ENCODE measurements at places on chromosomes 2 and 18.

DNA sequence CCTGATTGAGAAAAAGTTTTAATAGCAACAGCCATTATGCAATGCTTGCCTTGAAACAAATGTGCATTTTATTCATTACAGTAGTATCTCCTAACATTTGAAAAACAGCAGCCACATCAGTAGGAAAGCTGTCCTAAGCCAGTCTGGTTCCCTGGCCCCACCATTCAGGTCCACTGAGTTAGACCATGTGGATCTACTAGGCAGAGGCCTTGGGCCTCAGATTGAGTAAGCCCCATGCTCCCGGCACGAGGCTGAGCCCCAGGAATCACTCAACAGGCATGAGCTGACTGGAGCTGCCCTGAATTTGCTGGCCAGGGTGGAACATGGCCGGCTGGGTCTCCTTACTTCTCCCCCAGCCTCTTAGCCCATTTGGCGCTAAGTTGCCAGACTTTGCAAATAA lies 103.4 kb downstream of the ZFP36L2 start:
- no peak for DNase-seq

DNA sequence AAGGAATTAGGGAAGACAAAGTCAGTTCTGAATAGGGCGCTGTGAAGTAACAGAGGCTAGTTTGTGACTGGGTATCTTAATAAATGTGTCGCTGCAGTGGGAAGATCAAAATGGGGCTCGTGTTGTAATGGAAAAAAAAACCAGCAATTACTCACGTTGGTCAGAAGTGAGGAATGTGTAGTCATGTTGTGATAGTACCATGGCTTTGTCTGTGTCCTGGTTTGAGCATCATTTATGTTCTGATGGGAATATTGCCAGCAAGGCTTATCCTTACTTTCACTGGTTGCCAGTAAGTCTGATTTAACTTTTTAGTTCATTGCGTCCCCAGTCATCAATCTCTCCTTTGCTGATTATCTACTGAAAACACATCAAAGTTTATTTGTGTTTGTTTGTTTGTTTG lies 467.6 kb downstream of the NYAP2 start:
- DNase-seq: no peak

- DNase-seq: no peak
These were observed 8.2 kb downstream of the DPP4 start for GRCh38 chr2:162065767-162066166.

- no peak for DNase-seq
These were observed 19.7 kb upstream of the STPG4 start for GRCh38 chr2:47174733-47175361.

DNA sequence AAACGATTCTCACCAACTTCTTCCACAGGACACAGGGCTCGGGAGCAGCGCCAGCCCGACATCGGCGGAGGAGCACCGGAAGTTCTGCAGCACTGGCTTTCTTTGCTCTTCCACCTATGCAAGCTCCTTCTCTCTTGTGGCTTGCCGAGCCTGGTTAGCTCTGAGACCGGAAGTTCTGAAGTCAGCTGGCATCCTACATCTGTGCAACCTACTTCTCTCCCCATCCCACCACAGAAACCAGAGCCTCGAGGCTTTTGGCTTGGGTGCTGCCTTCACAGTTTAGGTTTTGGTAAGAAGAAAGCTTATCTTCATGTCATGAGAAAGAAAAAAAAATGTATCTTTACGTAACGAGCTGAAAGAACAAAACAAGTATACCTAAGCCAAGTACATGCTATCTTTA lies 111.7 kb downstream of the ANKRD44 start:
- DNase-seq: no peak

DNA sequence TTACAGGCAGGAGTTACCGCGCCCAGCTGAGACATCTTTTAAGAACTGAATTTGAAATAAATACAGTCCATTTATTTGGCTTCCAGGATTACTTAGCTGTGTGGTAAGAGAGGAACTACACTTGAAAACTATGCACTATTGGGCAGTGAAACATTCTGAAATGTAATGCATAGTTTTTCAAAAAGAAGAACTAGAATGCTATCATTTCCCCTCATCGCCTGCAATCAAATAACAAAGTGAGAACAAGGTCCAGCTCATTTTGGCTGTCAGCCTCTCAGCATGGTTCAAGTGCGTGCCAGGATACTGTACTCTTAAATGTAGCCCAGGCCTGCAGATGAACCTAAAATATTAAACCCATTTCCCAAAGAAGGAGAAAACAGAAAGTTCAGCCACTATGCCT lies 76.6 kb upstream of the ARL5A start:
- no peak for DNase-seq

DNA sequence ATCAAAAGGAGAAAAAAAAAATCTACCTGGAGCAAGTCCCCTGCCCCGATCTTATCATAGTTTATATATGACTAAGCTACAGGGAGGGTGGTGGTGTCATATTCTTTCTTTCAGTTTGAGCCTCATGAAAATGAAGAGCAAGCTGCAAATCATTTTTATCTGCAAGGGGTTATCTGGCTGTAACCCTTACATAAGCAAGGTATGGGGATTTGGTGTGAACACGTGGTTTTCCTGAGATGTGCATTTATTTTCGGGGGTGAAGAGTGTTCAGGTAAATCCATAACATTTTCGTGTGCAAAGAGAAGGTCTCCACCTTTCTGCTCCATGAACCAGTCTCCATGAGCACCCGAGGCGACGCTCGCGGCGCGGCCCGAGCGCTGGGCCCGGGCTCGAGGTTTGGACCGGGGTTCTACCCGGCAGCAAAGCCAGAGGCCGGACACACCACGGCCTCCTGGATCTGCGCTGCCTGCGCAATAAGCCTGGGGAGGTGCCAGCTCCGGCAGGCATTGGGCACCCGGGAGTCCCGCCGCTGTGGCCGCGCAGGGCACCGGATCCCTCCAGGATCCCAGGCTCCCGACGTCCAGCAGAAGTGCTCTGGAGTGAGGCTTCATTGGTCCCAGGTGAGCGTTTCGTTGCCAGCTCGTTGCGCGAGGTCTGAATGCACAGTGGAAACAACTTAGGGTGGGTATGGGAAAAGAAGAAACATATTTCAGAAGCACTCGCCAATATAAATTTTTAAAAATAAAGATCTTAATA lies 36.1 kb upstream of the GPD2 start:
- no peak for DNase-seq

DNA sequence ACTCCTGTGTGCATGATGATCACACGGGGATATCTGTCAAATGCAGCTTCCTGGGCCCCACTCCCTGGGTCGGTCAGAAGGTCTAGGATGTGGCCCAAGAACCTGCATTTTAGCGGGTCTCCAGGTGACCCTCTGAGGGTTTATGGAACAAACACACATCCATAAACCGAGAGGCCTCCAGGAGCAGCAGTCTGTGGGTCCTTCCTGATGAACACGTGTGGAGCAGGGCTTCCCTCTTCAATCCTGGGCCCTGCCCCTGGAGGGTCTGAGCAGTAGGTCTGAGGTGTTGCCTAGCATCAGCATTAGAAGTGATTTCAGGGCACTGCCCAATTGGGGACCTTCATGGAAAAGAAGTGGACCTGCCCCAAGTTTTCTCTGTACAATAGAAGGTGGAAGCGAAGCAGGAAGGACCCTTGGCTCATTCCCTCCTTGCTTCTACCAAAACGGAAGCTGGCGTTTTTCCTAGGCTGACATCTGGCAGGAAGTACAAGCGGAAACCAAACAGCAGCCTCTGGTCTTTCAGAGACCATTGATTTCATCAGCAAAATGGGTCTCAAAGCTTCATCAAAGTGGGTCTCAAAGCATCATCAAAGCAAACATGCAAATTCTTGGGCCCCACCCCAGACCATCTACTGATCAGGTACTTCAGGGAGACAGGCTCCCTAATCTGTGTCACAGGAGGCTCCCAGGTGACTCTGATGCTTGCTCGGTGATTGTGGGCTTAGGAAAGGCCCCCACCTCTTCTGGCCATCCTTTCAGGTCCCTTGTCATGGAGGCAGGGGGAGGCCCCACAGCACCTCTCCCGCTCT lies 30.7 kb downstream of the INO80C start:
- no peak for DNase-seq

- no peak for DNase-seq
These were observed 40.6 kb downstream of the ITGB1BP1 start for GRCh38 chr2:9382604-9383235.

- no peak for DNase-seq
These were observed 6.8 kb downstream of the MGAT5 start for GRCh38 chr2:134260713-134261112.

DNA sequence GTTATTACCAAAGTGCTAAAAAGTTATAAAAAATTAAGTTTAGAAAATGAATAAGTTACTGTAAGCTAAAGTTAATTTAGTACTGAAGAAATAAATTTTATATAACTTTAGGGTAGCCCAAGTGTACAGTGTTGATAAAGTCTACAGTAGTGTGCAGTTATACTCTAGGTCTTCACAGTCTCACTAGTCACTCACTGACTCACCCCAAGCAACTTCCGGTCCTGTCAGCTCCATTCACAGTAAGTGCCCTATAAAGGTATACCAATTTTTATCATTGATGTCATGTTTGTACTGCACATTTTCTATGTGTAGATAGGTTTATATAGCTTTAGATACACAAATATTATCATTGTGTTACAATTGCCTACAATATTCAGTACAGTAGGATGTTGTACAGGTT lies 518.3 kb upstream of the PIK3C3 start:
- DNase-seq: no peak

GRCh38 chr18:23136326-23137096 lies 1.2 kb downstream of the CABLES1 start:
- DNase-seq: no peak

DNA sequence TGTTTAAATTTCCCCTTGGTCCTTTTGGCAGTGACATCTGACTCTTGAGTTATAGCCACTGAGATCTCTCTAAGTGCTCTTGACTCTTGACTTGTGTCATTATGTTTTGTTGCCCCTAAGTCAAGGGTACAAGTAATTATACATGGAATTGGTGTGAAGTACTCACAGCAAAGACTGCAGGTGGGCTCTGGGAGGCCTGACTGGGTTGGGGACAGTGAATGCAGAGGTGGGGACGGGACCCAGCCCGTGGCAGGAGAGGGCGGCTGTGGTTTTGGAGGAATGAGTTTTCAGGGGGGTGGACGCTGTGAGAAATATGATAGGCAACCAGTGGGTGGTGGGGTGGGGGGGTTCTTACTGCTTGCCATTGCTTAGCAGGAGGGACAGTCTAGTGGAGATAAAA lies 97.8 kb downstream of the NCK2 start:
- no peak for DNase-seq

- DNase-seq: no peak
These were observed 7.7 kb downstream of the MGAT5 start for GRCh38 chr2:134261398-134262131.

GRCh38 chr2:241862093-241862492 lies 3.4 kb upstream of the PDCD1 start:
- DNase-seq: no peak

- DNase-seq: peak; percentile 48
These were observed 334.1 kb upstream of the MYT1L start for GRCh38 chr2:2664989-2665833.

- DNase-seq: peak; percentile 5
These were observed 147.8 kb downstream of the TMEM18 start for GRCh38 chr2:529424-529823.

- DNase-seq: no peak
These were observed 350.3 kb upstream of the CDH20 start for GRCh38 chr18:60982928-60983327.

GRCh38 chr2:67684991-67685390 lies 287.9 kb downstream of the ETAA1 start:
- no peak for DNase-seq

GRCh38 chr2:231936491-231936890 lies 10.3 kb upstream of the NPPC start:
- no peak for DNase-seq

DNA sequence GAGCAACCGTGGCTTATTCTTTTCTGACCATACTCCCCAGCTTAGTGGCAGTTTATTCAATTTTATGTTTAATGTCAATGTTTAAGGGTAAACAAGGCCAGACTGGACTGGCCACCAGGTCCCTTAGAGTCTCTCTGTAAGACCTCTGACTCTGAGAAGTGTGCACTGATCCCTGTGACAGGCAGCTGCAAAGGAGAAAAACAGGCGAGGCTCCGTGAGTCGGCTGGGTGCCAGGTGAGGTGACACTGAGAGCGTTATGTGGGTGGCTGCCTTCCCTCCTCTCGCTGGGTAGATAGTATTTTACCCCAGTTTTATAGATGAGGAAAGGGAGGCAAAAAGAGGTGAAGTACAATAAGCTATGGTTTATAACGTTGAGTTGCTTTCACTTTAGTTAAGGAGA lies 139.4 kb upstream of the HDAC4 start:
- DNase-seq: no peak

DNA sequence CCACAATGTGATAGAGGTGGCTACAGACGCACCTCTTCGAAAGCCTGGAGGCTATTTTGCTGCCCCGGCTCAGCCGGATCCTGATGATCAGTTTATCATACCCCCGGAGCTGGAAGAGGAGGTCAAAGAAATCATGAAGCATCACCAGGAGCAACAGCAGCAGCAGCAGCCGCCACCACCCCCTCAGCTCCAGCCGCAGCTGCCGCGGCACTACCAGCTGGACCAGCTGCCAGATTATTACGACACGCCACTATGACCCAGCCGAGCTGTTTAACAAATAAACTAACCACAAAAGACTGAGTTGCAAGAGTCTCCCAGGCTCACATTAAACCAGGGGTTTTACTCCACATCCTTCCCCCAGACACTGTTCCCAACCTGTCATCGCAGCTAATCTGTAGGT lies 263.8 kb downstream of the PHLPP1 start:
- DNase-seq: no peak

- no peak for DNase-seq
These were observed 1101.2 kb downstream of the TSN start for GRCh38 chr2:122856696-122857095.

- no peak for DNase-seq
These were observed 409.1 kb downstream of the CPS1 start for GRCh38 chr2:210965472-210965871.

DNA sequence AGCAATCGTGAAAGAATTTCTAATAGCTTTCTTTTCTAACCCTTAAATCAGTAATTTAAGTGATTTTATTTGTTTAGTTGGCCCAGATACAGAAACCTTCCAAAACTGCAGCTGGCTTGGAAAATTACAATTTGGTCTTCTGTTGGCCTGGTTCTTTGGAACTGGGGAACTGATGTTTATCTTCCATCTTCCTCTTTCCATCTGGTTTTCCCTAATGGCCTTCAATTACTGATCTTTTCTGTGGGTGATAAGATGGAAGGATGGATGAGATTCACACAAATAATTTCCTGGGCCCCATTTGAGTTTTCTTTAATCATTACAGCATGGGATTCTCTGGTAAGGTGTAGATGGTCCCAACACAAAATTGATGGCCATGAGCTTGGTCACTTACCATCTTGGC lies 106.5 kb upstream of the CHRNA1 start:
- DNase-seq: no peak

GRCh38 chr2:219595256-219595655 lies 2.4 kb upstream of the STK11IP start:
- no peak for DNase-seq

DNA sequence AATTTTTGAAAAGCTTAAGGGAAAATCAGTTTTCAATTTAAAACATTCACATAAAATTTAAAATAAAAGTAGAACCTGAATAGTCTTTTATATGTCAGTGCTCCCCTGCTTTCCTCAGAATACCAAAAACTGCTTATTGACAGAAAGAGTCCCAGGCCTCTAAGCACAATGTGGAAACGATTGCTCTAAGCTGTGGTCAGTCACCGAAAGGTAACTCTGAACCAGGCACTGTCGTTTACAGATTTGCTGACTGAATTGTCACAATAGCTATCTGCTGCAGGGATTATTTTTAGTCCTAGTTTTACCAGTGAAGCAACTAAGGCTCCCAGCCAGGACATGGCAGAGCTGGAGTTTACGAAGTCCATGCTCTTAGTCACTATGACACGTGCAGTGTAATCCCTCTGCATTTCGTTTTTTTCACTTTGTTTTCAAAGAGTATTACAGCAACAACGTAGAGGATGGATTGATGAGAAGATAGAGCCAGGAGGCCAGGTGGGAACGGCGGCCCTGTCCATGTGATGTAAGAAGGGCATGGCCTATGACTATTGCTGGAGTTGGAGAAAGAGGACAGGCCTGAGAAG lies 28.1 kb upstream of the TMEM247 start:
- DNase-seq: no peak

Measured in Panc1 (cell line).